ENCODE measurements at places on chromosomes 11 and 22.

DNA sequence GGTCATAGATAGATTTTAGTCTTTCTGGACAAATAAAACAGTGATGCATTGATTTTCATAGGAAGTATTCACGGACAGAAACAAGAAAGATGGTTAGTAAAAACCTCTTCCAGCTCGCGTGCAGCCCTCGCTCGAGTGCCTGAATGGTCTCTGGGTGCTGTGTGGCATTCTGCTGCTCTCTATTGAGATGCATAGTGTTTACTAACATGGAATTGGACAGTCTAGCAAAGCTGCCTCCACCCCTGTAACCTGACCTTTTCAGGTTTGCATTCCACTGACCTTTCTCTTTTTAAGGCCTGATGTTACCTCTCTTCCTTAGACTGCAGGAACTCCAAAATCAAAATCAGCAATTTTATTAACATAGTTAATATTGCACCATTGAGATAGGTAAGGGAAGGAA lies 643.4 kb downstream of the JRKL start:
- DNase-seq = no peak

- peak; percentile 20 for DNase-seq
These were observed 288.8 kb downstream of the CASP12 start for GRCh38 chr11:104609311-104610085.

DNA sequence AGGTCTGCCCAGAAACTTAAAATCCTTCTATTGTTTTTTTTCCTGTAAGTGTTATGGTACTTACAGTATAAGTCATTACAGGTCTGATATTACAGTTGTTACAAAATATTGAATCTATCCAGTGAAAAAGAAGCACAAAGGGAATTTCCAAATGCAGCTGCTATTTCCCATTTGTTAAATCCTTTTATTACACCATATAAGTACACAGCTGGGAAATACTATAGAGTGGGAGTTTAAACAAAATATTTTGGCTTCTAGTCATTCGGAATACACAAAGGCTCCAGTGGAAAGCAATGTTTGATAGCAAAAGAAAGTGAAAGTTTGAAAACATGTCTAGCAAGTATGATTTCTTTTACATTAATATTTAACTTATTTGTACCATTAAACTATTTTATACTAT lies 18.0 kb downstream of the SOX6 start:
- DNase-seq = no peak

DNA sequence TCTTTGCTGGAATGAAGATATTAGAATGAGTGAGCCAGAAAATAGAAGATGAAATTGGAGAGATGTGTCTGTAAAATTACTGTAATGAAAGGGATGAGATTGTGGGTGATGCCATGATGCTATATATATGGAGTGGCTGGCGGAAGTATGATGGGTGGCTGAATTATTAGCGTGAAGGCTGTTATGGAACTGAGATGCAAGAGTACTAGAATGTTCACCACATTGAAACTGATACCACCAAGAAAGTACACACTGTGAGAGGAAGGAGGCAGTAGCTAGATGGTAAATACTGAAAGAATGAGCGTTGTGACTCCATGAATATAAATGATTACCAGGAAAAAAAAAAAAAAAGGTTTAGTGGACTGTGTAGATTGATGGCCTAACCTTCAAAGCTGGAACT lies 411.9 kb downstream of the CNTN5 start:
- no peak for DNase-seq

DNA sequence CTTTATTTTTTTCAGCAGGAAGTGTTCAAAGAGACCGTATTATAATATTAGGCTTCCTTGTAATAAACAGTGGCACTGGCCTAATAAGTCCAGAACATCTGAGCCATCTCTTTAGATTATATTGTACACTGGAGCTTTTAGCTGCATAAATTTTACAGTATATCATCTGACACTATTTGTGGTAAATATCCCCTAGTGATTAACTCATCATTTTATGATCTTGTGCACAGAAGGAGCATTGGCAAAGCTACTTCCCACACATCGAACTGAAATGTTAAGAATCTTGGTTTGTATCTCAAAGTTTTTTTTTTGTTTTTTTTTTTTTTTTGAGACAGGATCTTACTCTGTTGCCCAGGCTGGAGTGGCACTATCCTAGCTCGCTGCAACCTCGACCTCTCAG lies 162.7 kb downstream of the HIPK3 start:
- DNase-seq = no peak
